ENCODE measurements at places on chromosomes 3 and 15.

GRCh38 chr3:166257715-166258114, 420.5 kb upstream of the BCHE start:
- DNase-seq: no peak

DNA sequence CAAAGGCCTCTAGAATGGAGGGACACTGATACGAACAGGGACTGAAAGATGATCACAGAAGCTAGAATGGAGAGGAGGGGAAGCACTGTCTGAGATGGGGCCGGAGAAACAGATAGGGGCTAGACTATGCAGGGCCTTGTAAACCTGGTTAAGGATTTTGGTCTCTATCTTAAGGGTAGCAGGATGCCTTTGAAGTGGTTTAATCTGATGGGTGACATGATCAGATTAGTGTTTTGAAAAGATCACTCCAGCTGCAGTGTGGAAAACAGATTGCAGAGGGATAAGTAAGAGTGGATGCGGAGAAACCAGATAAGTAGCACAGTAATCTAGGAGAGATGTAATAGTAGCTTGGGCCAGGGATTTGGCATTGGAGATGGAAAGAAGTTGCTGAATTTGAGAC, 108.1 kb downstream of the RSRC1 start:
- no peak for DNase-seq

DNA sequence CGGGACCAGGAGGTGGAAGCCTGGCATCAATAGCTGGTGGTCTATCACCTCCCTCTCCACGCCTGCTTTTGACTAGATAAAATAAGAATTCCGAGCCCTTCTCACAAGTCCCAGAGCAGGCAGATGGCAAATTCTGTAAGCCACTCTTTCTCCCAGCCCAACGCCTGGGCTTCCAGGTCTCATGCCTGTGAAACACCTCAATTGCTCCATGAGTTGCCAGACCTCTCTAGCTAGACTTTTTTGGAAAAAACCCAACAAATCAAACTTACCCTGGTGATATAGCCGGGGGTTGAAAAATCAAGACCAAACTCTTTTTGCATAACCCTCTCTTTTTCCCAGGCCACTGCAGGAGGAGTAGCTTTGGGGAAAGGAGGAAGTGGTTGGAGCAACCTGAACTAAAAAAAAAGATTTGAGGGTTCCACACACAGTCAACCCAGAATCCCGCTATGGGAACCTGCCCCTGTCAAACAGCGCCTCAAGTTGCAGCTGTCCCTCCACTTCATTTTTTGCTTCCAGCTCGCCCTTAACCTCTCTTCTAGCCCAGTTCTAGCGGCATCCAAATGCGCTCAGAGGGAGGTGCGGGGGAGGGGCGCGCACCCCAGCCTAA, 7.0 kb downstream of the BHLHE40 start:
- DNase-seq: no peak

DNA sequence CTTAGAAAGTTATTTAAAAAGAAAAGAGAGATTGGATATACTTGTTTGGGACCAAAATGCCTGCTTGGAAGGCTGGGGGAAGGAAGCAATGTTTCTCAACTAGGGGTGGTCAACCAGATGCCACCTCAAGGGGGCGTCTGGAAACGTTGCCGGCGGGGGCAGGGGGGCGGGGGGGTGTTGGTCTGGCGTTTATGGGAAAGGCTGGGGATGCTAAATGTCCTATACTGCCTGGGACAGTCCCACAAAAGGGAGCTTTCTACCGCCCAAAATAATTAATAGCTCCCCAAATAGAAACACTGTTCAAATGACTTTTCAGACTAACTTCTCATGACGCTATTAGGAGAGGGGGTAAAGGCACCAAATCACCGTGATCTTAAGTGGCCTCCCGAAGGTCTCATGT, 2.2 kb downstream of the POLG start:
- no peak for DNase-seq

DNA sequence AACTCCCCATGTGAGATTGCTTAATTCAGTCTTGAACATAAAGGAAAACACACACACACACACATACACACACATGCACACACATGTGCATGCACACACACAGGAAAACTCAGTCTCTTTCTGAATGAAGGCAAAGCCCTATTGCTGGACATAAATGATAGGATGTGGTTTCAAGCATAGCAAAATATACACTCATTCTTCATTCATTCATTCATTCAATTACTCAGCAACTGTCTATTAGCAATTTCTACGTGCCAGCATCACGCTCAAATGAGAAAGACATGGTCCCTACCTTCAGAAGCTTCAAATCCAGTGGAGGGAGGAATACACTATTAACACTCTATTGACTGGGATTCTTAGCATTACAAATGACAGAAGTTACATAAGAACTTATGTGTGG, 41.8 kb upstream of the UBE2E2 start:
- DNase-seq: no peak

GRCh38 chr15:67039384-67040075, 25.9 kb upstream of the SMAD3 start:
- DNase-seq: no peak

DNA sequence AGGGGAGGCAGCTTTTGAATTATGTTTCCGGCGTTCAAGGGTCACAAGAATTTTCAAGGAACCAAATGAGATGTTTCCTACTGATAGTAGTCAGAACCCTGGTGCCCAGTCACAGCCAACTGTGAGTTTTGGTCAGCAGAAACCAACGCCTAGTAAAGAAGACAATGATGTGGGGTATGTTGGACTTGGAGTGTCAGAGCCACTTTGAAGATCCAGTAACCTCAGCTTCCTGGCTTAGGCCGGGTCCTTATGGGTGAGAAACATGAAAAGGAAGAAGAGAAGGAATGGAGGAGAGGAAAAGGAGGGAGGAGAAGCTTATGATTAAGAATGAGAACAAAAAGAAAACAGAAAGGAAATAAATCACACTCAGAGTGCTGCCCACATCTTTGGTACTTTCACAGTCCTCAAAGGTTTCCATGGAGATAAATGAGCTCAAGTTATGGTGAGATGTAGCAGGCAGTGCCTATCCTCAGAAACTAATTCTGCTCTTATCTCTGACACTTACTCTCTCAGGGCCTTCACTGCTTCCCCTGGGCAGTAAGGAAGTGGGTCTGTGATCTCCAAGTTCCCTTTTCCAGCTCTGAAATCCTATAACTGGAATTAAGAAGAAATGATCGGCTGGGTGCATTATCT, 2.0 kb upstream of the MCF2L2 start:
- DNase-seq: no peak

- no peak for DNase-seq
Measured at GRCh38 chr3:129892486-129892856, 1.0 kb downstream of the TMCC1 start.

DNA sequence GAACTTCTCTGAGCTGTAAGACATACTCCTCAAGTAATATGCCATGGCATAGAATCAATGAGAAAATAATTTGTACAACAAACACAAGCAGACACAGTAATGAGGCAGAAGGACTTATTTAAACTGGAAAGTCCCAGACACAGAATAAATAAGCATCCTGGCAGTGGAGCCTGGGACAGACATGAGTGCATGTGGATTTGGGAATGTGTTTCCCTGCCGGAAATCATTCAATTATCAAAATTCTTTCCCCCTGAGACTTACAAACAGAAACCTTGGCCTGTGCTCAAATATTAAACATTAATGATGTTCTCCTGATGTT, 520.1 kb downstream of the ROBO1 start:
- no peak for DNase-seq

- no peak for DNase-seq
Measured at GRCh38 chr3:106176734-106177133, 307.9 kb upstream of the CBLB start.

GRCh38 chr3:141411251-141411771, 43.0 kb downstream of the ZBTB38 start:
- DNase-seq: no peak

GRCh38 chr3:173225351-173225750, 84.3 kb upstream of the SPATA16 start:
- DNase-seq: no peak

- peak; percentile 42 for DNase-seq
Measured at GRCh38 chr3:129888771-129889170, 4.7 kb downstream of the TMCC1 start.

DNA sequence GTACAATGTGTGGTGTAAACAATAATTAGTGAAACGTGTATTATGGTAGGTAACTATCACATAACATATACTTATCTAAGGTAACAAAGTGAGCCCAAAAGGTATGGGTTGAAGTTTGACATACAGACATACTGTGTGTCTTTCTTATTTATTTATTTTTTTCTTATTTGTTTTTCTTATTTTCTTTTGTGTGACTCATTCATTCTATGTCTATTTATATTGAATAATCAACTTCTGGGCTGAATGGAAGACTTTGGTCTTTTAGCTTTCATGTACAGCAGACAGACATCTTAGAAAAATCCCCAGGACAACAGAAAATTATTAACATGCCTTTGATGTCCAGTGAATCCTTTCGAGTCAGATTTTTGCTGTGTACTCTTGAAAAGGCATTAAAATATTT, 200.3 kb upstream of the SLC2A2 start:
- DNase-seq: no peak

GRCh38 chr3:61057464-61057863, 193.8 kb downstream of the FHIT start:
- no peak for DNase-seq
